ENCODE measurements at places on chromosomes 16 and 17.

DNA sequence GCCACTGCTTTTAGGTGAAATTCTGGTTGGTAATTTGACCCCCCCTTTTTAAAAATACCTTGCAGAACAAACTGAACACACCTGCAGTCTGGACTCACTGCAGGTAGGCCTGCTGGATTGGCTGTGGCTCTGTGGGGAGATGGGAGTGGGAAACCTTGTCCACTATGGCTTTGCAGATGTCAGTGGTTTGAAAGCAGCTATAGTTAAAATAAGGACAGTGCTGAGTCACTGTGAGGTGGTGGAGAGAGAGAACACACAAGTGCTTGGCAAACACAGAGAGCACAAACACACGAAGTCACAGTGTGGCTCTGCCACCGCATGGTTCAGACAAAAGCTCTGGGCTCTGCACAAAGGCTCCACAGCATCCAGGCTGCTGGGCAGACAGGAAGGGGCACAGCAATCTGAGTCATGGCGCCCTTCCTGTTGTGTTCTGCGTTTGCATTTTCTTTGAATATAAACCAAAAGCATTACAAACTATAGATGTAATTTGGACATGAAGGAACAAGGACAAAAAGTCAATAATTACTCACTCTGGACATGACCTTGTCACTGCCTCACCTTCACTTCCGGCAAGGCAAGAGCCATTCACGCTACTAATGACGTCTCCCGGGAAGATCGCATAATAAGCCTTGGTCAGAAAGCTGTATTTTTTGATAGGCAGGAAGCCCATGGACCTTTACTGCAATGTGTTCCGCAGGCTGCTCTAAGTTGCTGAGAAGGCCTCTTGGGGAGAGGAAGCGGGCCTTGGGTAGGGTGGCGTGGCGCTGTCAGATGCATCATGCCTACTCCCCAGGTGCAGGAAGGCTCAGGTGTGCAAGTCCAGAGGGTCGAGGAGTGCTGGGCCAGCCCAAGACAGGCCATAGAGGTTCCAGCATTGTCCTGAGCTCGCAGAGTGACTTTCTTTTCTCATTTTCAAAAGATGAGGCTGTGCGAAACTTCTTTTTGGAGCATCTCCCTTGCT lies 60.1 kb upstream of the MED9 start:
- DNase-seq = no peak

GRCh38 chr17:3411070-3411469 lies at the start of gene OR3A3:
OR3A3 (plus strand) TSS chr17:3411370.
- no peak for DNase-seq

- no peak for DNase-seq
These were observed 29.4 kb upstream of the SLC38A8 start for GRCh38 chr16:84072014-84072413.

DNA sequence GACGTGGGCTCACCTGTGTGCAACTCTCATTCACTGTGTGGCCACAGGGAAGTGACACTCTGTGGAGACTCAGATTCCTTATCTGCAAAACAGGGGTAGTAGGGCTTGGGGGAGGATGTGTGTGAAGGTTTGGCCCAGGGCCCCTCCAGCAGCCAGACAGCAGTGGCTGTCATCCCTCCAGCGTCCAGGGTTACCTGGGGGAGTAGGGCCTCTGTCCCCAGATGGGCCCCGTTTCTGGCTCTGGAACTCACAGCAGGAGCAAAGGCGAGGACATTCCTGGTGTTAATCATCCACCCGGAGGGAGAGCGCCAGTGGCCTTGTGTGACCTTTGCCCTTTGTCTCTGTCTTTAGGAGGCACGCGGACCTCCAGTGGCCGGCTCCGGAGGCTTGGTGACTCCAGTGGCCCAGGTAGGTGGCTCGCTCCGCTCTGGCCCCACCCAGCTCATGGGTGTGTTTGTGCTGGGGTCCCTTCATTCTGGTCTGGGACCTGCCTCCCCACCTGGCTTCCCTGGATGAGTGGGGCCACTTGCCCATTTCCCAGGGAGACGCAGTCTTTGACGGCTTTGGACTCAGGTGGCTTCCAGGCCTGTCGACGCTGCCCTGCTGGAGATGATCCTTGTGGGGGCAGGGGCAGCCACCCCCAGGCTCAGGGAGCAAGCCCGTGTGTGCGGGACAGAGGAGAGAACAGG lies 166.2 kb downstream of the SEC14L1 start:
- no peak for DNase-seq

DNA sequence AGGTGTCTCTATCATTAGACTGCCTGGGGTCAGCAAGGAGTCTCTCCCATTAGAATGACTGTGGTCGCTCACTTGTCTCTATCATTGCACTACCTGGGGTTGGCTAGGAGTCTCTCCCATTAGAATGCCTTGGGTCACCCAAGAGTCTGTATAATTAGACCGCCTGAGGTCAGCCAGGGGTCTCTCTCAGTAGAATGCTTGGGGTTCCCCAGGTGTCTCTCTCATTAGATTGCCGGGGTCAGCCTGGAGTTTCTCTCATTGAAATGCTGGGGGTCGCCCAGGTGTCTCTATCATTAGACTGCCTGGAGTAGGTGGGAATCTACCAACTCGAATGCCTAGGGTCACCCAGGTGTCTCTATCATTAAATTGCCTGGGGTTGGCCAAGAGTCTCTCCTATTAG lies 2231.6 kb downstream of the TP53TG3F start:
- no peak for DNase-seq
